ENCODE measurements at places on chromosomes 1 and 21.

DNA sequence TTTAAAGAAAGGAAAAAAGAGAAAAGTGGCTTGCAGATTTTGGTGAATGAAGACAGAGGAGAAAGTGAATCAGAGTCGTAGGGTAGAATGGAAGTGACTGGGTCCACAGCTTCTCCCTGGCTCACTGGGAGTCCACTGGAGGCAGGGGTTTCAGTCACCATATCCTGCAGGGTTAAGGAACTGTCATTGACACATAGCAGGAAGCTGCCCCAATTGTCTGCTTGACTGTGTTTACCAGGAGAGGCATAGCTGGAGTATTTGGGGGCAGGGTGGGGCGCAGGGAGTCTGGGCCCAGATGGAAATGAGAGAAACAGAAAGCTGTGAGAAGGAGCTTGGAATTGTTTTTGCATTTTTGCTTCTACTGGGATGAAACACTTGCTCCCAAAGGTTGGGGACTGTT lies 228.8 kb upstream of the CSF3R start:
- DNase-seq: no peak

DNA sequence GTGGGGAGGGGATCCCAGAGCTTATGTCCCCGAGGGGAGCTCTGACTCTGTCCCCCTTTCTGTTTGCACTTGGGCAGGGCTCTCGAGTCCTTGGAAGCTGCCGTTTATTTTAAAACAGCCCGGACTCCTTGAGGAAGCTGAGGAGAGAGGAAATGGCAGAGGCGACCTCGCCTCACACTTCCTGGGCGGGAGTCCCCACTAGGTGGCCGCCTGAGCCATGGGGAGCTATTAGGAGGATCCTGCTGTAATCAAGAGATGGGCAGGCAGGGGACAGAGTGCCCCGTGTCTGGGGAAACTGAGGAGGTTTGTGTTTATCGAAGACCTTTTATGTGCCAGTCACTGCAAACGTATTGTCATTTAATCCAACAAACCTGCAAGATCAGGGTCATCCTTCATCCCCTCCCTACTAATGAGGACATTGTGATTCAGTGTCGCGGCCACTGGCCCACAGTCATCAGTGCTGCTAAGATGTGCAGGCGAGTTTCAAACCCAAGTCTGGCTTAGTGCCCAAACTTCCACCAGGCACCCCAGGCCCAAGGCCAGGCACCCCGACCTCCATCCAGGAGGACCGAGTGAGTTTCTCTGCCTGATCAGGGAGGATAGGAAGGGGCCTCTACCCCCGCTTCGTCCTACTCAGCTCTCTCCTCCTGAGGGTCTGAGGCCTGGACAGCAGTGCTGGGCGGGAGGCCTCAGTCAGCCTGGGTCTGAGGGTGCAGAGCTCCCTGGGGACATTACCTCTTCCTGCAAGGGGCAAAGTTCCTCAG lies 316.9 kb upstream of the VAMP3 start:
- peak; percentile 11 for DNase-seq

GRCh38 chr1:176556288-176556687 lies 93.3 kb downstream of the PAPPA2 start:
- no peak for DNase-seq

- no peak for DNase-seq
These were observed 148.7 kb downstream of the SETD4 start for GRCh38 chr21:35911412-35912191.

DNA sequence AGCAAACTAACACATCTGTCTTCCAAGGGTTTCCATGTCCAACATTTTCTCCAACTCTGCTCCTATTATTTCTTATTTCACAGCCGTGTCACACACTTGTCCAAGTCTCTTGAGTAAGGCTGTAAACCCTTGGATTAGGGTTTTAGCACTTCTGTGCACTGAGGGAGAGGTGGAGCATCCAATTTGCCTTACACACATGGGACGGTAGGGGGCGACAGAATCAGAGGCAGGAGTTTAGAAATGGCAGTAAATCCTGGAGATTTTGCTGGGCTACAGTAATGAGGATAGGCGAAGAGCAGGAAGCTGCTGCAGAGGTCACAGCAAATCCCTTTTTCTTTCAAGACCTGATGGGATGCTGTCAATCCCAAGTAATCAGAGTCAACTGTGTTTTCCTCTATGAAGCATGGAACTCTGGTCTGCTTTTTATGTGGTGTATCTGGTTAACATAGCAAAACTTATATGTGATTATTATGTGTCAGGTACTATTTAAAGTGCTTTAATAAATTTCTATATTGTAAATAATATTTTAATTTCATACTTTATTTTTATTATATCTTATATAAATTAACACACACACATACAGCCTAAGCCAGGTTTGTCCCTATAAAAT lies 15.4 kb upstream of the LCE5A start:
- DNase-seq: no peak

DNA sequence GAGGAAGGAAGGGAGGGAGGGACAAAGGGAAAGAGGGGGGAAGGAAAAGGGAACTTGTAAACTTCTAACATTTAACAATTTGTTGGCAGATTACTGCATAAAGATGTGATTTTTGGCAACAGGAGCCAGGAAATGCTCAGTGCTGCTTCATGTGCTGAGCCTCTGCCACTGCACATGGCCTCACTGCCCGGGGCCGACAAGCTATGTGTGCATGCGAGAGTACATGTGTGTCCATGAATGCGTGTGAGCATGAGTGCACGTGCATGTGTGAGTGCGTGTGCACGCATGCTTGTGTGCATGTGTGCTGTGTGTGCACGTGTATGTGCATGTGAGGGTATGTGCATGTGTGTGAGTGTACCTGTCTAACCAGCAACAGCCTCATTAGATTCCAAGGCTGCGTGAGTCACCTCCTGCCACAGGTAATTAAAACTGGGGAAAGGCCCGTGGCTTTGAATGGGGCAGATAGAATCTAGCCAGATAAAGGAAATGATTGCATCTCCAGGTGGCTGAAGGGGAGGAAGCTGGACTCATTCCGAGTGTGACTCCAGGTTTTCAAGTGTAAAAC lies 41.4 kb upstream of the TSPEAR start:
- DNase-seq: no peak

- DNase-seq: no peak
These were observed 77.2 kb upstream of the PPP2R5A start for GRCh38 chr1:212207822-212208520.

- DNase-seq: no peak
These were observed 30.9 kb upstream of the SSX2IP start for GRCh38 chr1:84721152-84721551.

GRCh38 chr1:235739124-235739523 lies 89.5 kb upstream of the GNG4 start:
- DNase-seq: no peak

- DNase-seq: no peak
These were observed 36.3 kb upstream of the CASZ1 start for GRCh38 chr1:10832703-10833102.

- DNase-seq: no peak
These were observed 1168.5 kb upstream of the ADGRL2 start for GRCh38 chr1:80632284-80632683.

DNA sequence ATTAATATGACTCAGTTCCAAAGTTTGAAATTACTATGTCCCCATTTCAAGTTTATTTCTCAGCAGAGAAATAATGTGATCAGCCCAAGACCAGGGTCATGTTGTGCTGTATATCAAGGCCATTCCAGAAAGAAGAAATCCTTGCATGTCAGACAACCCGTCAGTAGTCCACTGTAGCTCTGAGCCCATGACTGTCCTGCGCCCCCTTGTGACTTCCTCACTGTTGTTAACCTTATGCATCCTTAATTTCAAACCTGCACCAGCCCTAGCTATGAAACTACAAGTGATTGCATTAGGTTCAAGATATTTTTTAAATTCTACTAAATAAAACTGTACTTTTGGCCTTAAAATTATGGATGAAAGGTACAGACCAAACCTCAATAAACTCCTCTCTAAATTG lies 133.0 kb downstream of the LRRC7 start:
- DNase-seq: no peak

GRCh38 chr1:167122568-167122967 lies 28.7 kb downstream of the STYXL2 start:
- no peak for DNase-seq
